ENCODE measurements at places on chromosomes 1 and 21.

- DNase-seq: no peak
Measured at GRCh38 chr1:71857862-71858261, 424.5 kb downstream of the NEGR1 start.

GRCh38 chr1:161820914-161821313 is 54.8 kb downstream of the ATF6 start:
- no peak for DNase-seq

GRCh38 chr1:244405856-244406255 is 45.9 kb downstream of the ADSS2 start:
- DNase-seq: no peak

DNA sequence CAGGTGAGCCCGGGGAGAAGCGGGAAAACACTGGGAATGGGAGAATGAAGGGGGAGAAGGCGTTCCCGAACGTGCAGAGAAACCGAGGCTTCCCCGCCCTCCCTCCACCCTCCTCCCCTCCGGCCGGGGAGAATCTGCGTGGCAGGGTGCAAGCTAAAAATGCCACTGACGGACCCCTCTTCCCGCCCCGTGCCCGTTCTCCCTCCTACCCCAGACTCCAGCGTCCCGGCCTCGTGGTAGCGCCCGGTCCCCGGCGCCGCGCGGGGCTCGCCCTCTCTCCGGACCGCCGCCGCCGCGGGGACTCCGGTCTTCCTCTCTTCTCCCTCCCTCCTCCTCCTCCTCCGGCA is 81.6 kb upstream of the AK4 start:
- DNase-seq: no peak

- DNase-seq: no peak
Measured at GRCh38 chr1:66331658-66332547, 202.1 kb upstream of the SGIP1 start.

DNA sequence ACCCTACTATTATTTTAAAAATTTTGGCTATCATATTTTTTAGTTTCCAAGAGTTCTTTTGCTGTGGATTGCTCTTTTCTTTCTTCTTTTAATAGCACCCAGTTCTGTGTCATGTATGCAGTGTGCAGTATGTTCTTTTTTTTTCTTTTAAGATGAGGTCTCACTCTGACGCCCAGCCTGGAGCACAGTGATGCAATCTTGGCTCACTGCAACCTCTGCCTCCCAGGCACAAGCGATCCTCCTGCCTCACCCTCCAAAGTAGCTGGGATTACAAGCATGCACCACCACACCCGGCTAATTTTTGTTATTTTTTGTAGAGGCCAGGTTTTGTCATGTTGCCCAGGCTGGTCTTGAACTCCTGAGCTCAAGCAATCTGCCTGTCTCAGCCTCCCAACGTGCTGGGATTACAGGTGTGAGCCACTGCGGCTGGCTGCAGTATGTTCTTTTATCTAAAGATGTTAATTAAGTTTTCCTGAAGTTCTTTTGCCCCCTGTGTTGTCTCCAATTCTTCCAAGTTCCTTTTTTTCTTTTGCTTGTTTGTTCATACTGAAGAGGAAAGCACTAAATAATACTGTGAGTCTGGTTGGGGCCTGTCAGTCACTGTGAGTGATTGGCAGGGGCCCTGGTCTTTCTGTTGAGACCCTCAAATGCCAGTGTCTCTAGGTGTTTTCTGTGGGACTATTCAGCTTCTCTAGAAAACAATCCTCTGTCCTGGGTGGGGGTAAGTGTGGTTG is 17.5 kb upstream of the TTC22 start:
- DNase-seq: no peak

- DNase-seq: no peak
Measured at GRCh38 chr1:66445492-66446181, 88.3 kb upstream of the SGIP1 start.

- no peak for DNase-seq
Measured at GRCh38 chr21:15968776-15969310, 239.1 kb downstream of the USP25 start.

- DNase-seq: no peak
Measured at GRCh38 chr1:188669728-188670382, 1807.8 kb downstream of the BRINP3 start.

- DNase-seq: no peak
Measured at GRCh38 chr1:22402356-22403053, 49.1 kb upstream of the ZBTB40 start.

DNA sequence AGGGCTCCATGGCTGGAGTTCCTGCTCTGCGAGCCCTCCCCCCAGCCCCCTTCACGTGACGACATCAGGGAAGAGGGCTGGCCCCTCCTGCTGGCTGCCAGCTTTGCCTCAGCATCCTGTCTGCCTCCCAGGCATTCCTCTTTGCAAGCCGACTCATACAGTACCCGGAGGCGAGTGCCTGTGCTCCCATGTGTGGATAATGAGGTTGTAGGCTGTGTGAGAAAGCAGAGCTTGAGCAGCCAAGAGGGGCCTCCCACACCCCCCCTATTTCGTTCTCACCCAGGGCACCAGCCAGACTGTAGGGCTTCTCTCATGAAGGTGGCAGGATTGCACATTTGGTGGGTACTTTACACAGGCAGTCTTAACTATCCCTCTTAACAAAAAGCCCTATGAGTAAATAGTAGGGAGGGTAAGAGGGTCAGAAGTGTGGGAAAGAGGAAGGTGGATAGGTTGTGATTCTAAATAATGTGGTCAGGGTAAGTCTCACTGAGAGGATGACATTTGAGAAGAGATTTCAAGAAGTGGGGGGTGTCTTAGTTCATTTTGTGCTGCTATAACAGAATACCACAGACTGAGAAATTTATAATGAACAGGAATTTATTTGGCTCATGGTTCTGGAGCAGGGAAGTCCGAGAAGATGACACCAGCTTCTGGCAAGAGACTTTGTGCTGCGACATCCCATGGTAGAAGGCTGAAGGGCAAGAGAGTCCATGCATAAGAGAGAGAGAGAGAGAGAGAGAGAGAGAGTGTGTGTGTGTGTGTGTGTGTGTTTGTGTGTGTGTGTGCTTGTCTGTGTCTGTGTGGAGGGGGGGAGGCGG is 113.5 kb downstream of the OMA1 start:
- no peak for DNase-seq

Measured in stimulated activated CD8-positive, alpha-beta memory T cell treated with anti-CD3 and anti-CD28 coated beads, Interleukin-4, amount 100 ng/mL, for 1 hour (primary cell).